ENCODE measurements at places on chromosomes 16 and 17.

- no peak for DNase-seq
Measured at GRCh38 chr17:33284022-33284421, 9.1 kb downstream of the ASIC2 start.

DNA sequence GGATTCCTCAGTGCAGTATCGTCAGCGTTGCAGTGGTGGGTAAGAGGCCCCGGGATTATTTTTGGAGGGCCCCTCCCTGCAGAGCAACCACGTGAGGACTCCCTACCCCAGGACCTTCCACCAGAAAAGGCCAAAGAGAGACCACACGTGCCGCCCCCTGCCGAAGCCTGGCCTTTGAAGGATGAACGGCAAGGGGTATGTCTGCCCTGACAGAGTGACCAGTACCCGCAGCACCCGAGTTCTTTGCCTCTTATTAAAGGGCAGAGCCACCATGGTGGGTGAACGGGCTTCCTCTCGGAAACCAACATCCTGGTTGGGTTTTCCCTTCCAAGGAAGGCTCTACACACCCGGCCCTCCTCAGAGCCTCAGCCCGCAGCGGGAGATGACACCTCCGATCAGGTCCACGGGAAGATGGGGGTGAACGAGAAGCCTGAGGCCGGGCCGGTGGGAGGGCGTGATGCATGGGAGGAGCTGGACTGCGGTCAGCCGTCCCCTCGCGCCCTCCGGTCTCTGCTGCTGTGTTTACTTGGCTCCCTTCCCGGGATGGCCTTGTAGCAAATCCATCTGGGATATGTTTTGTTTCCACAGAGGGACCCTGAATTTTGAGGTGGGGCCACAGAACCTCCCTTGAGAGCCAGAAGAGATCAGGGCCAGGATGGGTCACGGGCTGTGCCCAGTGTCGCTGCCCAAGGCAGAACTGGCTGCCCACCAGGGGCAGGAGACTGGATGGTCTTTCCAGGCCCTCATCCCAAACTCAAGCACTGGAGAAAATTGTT is 49.1 kb downstream of the TBC1D16 start:
- no peak for DNase-seq

DNA sequence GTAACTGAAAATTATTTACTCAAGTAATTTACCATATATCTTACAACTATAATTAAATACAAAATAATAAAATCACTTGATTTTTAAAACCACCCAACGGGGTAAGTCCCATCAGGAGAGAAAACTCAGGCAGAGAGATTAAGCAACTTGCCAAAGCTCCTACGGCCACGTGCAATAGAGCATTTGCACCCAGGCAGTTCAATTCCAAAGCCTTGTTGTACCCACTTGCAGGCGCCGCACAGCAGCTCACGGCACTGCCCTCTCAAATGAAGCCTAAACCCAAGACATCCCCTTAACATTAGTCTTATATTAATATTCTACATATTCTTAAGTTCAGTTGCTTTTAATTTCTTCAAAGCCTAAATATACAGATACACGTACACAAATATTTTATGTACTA is 75.7 kb downstream of the SPAG9 start:
- no peak for DNase-seq

- peak; percentile 42 for DNase-seq
Measured at GRCh38 chr17:62739645-62740388, 68.3 kb downstream of the MARCHF10 start.

DNA sequence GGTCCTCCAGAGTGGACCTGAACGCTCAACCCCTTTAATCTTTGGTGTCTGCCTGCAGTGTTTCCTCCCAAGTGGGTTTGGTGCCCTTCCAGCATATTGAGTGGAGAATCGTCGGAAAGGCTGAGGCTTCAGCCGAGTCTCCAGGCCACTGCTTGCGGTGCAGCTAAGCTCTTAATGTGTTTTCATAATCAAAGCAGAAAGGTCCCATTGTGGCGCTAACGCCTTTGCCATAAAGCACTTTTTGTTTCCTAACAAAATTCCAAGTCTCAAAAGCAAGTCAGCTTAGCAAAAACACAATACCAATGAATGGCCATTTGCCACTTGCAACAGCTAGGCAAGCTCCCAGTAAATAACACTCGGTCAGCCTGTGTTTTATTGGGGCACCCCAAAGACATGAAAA is 57.6 kb downstream of the KSR1 start:
- no peak for DNase-seq

GRCh38 chr17:2745317-2746037 is 4.0 kb downstream of the CCDC92B start:
- DNase-seq, result peak; percentile 31

DNA sequence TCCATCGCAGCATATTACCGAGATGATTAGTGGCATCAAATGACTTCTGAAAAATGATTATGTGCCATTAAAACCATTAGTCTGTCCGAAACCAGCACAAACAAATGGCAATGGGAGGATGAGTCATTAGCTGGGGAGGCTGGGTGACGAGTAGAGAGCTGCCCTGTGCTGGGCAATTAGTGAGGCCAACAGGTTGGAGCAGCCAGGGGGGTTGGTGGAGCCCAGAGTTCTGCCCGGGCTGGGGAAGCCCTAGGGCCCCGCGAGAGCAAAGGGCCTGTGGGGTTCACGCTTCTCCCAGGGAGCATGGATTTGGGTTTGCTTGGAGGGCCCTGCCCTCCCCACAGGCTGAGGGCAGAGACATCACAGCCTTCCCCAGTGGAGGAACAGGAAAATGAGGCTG is 152.1 kb upstream of the RPL38 start:
- DNase-seq, result no peak

DNA sequence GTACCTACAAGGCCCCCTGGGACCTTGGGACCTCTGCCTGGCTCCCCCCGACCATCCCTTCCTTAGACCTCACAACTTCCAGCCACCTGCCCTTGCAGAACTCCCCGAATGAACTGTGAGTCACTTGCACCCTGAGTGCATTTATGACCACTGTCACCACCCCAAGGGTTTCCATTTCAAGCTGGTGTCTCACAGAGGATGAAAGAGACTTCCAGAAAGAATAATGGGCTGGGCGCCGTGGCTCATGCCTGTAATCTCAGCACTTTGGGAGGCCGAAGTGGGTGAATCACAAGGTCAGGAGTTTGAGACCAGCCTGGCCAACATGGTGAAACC is 124.5 kb upstream of the CIBAR2 start:
- DNase-seq, result no peak

DNA sequence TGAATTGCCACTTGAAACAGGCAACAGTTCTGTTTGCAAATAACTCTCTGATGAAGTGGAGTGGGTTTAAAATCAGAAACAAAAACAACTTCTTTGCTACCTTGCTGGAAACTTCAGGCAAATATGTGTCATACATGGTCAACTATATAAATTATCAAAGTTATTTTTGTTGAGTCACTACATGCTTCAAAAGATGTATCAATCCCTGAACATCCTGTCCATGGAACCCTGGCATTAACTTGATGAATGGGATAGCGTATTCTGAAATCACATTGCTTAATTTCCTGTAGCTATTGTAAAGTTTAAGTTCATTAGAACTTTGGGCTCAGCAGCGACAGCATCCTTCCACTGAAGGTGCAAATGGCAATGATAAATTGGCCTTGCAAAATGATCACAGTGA is 213.6 kb upstream of the MAF start:
- DNase-seq, result no peak

GRCh38 chr16:54928016-54928356 is 2.7 kb upstream of the IRX5 start:
- peak; percentile 62 for DNase-seq

GRCh38 chr16:12587646-12588277 is 215.9 kb downstream of the CPPED1 start:
- no peak for DNase-seq

DNA sequence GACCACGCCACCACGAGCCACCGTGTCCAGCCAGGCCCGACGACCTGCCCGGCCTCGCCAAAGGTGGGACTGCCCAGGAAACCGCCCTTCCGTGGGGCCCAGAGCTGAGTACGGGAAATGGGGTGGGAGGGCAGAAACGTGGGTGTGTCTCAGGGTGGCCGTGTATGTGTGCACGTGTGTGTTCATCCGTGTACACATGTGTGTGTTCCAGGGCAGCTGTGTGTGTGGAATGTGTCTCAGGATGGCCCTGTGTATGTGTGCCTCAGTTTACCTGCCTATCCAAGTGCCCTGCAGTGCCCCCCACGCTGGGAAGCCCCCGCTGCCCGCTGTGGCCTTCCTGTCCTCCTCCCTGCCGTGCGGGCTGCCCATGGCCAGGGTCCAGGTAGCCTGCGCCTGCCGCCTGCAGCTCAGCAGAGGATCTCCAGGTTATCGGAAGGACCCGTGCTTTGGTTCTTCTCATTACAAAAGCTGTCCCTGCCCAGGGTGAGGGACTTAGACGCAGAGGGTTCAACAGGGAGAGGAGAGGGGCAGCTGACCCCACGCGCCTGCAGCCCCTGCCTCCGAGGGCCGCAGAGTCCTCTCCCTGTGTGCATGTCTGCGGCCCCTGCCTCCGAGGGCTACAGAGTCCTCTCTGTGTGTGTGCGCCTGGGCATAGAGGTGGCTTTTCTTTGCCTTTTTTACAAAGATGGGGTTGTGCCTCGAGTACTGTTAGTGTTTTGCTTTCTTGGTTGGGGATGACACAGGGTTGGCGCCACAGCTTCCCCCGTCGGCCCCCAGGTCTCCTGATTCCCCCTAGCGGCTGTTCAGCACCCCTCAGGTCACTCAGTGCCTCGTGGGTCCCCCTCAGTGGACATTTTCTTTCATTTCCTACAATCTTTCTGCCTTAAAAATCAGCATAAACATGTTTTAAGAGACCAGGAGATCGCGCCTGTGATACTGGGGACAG is 23.6 kb downstream of the ZNF469 start:
- DNase-seq, result peak; percentile 63

GRCh38 chr17:55722742-55723487 is at the start of gene TMEM100:
TMEM100 (minus strand) TSS chr17:55722864; CDS start chr17:55721070, 1,794 bp downstream.
- peak; percentile 94 for DNase-seq

DNA sequence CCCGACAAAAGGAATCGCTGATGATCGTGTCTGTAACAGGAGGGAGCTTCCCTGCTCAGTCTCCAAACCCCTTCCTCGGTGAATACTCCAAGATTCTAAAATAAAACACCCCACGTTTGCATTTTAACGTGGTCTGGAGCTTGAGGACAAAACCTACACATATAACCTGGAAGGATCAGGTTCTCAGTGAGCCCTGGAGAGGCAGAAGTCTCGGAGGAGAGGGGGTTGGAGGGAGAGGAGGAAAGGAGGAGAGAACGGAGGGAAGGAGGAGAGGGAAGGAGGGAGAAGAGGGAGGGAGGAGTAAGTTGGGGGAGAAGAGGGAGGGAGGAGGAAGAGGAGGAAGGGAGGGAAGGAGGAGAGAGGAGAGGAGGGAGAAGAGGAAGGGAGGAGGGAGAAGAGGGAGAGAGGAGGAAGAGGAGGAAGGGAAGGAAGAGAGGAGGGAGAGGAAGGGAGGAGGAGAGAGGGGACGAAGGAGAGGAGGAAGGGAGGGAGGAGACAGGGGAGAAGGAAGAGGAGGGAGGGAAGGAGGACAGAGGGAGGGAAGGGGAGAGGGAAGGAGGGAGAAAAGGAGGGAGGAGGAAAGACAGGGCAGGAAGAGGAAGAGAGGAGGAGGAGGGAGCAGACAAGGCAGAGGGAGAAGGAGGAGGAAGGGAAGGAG is 27.4 kb upstream of the GINS2 start:
- DNase-seq, result no peak

DNA sequence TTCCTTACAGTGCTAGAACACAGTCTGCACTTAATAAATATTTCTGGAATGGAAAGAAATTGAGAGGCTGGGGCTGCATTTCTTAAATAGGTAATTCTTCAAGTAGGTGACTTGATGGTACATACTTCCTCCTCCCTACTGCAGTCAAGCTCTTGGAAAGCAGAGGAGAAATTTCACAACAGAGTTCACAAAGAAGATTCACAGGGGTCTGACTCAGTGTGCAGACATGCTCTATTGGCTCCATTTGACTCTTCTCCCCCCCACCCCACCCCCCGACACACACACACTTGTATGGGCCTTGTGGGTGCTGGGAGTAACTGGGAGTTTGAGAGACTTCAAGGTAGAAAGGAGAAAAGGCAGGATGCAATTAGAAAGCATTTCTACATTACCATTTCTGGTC is 6.2 kb upstream of the MYOCD start:
- no peak for DNase-seq

- DNase-seq, result no peak
Measured at GRCh38 chr16:66364959-66365306, 1.6 kb upstream of the CDH5 start.

DNA sequence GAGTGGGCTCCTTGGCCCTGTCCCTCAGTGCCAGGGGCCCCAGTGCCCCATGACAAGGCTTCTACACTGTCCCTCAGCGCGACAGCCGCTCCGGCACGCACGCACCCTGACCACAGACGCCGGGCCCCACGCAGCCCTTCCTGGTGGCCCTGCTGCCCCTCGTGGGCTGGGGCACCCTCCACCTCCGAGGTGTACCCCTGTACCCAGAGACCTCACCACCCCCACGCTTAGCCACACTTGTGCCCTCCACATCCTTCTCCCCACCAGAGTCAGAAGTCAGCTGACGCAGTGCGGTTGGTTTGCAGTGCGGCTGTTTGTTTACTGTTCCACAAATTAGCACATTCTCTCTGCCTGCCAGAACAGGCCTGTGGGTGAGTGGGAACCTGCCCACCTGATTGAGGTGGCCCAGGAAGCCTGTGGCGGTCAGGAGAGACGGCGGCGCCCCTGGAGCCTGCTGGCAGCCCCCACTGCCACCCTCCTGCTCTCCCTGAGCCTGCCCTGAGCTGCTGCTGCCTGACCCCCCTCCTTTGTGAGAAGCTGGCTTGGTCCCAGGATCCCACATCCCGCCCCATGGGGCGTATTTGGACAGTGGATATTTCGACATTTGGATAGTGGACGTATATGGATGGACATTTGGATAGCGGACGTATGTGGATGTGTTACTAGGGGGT is 38.0 kb upstream of the CDH15 start:
- no peak for DNase-seq

DNA sequence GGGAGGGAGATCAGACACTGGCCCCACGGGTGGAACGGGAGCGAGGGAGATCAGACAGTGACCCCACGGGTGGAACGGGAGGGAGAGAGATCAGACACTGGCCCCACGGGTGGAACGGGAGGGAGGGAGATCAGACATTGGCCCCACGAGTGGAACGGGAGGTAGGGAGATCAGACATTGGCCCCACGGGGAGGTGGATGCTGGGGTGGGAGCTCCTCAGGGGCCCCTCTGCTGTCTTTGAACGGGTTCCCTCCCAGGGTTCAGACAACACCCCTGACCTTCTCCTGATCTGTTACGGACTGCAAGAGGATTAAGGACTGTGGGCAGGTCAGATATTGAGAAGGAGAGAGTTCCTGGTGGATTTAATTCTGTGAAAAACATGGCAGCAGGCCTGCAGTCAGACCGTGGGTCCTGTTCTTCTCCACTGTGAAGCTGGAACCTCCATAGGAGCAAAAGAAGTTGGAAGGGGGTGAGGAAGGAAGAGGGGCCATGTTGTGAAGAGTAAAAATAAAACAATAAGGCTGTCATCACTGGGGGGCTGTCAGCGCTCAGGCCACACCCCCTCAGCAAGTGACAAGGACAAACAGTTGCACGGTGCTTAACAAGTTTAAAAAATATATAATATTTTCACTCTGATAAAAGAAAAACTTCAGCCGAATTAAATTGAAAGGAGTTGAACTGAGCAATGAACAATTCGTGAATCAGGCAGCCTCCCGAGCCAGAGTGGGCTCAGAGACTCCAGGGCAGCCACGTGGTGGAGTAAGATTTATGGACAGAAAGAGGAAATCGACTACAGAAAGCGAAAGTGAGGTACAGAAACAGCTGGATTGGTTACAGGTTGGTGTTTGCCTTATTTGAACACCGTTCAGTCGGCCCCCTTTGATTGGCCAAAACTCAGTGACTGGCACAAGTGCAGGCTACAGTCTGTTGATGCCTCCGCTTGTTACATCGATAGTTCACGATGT is 348.7 kb upstream of the TNRC6C start:
- no peak for DNase-seq
